ENCODE measurements at places on chromosomes 2 and 18. TPM values are rescaled to one million over a fixed set of nuclear protein-coding genes. Genes with fewer than 3 reads are reported as not detected.
A peak's percentile ranks its signal among the peaks of the same experiment; 100 is the strongest.

- DNase-seq: no peak
These were observed 165.9 kb downstream of the DYSF start for GRCh38 chr2:71619230-71619741.

- no peak for DNase-seq
These were observed 16.0 kb downstream of the SLC66A2 start for GRCh38 chr18:79935499-79935898.

- DNase-seq: peak; percentile 55
These were observed 70.6 kb upstream of the LINC00305 start for GRCh38 chr18:64219517-64219916.

DNA sequence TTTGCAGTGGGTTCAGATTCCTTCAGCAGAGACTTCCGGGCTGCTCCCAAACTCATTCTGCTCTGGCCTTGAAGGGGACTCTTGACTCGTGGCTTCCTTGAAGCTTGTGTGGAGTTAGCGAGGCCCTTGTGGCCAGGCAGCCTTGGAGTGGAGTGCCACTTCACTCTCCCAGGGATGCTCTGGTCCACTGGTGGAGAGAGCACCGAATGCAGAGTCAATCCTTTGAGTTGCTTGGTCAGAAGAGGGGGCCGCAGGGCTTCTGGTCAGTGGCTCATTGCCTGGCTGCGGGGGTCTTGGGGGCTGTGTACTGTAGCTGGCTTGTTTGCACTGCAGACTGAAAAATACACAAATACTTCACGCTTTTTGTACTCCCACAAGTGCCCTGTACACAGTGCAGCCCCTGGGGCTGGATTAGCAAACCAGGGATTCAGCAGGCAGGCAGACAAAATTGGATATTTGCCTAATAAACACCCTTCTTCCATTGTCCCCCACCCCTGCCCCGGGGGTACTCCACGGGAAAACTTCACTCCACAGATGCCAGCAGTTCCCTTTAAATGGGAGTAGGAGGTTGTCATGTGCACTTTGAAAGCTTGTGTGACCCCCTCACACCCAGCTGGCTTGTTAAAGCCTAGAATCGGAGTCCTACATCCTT, 3.2 kb downstream of the GLI2 start:
- no peak for DNase-seq

GRCh38 chr18:58802959-58803358, 61.7 kb upstream of the ZNF532 start:
- no peak for DNase-seq

DNA sequence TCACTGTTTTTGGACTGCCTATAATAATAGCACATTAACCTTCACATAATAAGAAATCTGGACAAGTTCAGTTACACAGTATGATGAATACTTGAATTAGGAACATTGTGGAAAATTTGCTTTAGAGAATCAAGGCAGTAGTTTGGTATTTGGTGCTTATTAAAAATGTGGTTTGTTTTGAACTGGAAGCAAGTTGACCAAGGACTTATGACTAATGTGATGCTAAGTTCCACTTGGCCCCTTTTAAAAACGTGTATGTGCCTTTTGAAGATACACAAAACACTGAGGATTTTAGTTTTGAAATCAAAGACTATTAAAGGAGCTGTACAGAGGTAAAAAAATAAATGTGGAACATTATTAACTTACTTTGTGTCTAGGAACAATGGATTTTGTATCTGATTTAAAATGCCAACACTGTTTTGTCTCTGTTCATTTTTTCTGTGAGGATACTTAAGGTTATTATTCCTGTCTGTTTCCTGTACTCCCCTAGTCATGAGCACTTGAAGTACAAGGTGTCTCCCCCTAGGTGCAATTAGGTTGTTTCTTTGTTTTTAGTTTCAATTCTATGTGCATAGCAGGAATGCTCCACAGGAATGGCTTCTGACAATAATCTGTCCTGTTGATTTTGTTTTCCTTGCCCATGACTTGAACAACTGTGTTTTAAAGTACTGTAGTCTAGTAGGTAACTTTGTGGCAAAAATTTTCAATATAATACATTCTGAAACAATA, 49.6 kb upstream of the PTH2R start:
- no peak for DNase-seq

- no peak for DNase-seq
These were observed 349.8 kb downstream of the RBM43 start for GRCh38 chr2:150911766-150912280.

DNA sequence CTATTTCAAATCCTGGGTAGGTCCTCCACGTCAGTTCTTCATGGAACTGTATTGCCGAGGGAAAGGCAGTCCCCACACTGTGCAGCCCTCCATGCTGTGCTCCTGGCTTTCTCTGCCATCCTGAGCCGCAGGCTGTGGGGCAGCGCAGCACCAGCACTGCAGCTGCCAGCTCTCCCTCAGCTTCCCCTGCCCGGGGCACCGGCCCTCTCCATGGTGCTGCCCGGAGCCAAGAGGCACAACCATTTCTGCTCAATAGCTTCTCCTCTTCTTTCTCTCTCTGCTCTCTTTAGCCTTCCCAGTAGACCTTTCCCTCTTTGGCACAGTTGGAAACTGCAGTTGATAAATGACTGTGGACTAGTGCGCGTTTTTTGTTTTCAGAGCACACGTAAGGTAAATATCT, 12.1 kb downstream of the ANKRD23 start:
- DNase-seq: no peak

DNA sequence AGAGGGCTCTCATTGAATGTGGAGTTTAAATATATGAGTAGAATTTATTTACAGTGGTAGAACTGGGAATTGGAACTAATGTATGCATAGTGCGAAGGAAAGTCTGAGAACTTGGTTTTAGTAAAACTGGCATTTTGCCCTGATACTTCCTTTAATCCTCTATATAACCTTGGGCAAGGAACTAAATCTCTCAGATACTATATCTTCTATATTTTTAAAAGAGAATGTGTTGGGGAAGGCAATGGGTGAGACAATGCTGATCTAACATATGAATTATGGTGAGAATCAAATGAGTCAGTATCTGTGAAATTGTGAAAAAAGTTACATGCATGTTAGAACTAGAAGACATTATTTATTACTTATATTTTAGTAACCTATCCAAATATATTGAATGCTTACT, 2109.4 kb upstream of the PIK3C3 start:
- DNase-seq: no peak

DNA sequence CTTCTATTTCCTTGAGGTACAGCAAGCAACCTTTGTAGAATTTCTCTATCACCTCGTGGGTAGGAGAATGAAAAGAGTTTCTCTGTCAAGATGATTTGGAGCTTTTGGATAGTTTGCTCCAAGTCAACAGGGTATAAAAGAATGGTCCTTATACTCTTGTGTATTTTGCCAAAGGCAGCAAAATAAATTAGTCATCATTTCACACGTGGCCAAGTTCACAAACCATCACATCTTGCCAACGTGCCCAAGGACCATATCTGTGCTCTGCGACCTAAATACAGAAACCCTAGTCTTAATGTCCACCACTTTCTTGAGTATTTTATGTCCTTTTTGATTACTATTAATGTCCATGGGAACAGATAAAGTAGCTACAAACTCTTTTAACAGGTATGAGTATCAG, 262.9 kb downstream of the AFF3 start:
- no peak for DNase-seq

- DNase-seq: no peak
These were observed 98.9 kb upstream of the PMAIP1 start for GRCh38 chr18:59800897-59801296.

DNA sequence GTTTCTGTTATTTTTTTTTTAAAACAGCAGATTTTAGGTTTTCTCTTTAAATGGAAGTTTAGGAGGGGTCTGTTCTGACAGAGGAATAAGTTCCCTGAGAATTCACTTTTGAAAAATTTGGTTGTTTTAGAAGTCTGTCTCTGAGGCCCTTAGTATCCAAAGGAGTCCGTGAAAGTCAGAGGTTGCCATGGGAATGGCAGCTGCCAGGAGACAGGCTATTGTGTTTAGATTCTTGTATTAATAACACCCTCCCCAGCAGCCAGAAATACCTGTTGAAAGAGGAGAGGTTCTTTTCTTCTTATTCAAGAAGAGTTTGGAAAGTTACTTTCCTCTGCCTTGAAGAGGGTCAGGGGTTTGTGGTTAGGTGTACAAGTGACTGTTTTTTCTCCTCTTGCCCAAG, 29.5 kb downstream of the TNP1 start:
- no peak for DNase-seq

GRCh38 chr18:54250846-54251261, 18.5 kb upstream of the POLI start:
- no peak for DNase-seq

GRCh38 chr2:102755284-102755683, 6.5 kb upstream of the TMEM182 start:
- no peak for DNase-seq

ATOH8 gene
- 18.6 TPM for polyA plus RNA-seq

RRM2 gene
- polyA plus RNA-seq: 59.3 TPM

SNORC gene
- 2.3 TPM for polyA plus RNA-seq

APOB gene
- 2.1 TPM for polyA plus RNA-seq

ANKRD29 gene
- 1.7 TPM for polyA plus RNA-seq

RPL31 gene
- polyA plus RNA-seq: 3,194 TPM

TNS1 gene
- polyA plus RNA-seq: 69.7 TPM

STEAP3 gene
- 2.0 TPM for polyA plus RNA-seq

LAMA1 gene
- 66.1 TPM for polyA plus RNA-seq

ASB3 gene
- polyA plus RNA-seq: 30.8 TPM

CXCR1 gene
- not detected for polyA plus RNA-seq

AUP1 gene
- 136 TPM for polyA plus RNA-seq

FAM110C gene
- polyA plus RNA-seq: 10.7 TPM

KYNU gene
- polyA plus RNA-seq: 4.5 TPM

ZAP70 gene
- polyA plus RNA-seq: 2.9 TPM
